ENCODE measurements at places on chromosomes 2 and 18.

DNA sequence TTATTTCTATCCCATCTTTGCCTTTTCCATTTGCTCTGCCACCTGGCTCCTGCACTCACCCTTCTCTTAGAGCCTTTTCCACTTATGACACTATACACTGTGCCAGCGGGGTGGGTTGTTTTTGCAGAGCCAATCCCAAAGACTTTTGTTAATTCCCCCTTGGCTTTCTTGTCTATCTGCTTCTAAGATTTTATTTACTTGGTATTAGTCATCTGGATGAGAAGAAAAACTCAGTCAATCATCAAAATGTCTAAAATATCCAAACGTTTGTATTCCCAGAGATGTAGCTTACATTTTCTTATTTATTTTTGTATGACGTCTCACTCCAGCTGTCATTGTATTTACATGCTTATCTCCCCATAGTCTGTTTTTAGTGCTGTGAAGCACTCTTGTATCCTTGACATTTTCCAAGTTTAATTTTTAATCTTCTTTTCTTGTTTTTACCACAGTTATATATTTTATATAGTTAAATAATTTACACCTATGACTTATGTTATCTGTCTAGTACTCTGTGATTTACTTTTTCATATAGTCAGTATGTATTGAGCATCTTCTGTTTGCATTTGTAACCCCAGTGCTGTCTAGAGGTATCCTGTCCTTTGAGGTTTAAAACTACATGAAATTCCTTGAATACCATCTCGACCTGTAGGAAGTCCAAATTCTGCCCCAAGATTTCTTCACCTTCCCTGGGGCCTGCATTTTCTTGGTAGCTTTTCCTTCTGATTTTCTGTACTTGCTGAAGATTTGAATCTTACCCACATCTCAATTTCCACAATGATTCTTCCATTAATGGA lies 55.1 kb downstream of the COL4A3 start:
- DNase-seq: no peak

- peak; percentile 62 for DNase-seq
These were observed 60.0 kb downstream of the DOCK10 start for GRCh38 chr2:224982226-224982625.

DNA sequence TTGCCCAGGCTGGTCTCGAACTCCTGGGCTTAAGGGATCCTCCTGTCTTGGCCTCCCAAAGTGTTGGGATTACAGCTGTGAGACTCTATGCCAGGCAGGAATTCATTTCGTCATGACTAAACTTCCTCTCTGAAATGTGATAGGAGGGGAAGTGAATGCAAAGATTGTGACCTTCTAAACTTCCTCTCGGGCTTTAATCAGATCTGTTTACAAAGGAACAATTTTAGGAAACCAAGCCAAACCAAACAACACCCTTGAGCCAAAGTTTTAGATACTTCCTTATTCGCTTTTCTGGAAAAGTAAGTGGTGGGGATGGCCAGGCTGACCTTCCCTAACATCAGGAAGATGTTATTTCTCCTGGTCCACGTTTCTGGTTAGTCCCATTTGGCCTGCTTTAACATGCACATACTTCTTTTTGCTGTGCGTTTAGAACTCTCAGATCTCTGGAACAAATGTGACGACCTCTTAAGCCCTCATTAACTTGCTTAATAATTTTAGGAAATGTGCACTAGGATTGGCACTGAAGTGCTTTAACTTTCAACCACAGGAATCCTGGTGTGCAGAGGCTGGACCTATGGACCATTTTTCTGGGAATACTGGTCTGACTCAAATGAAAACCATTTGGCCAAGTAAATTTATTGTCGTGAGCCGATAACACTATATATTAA lies 33.2 kb upstream of the YES1 start:
- DNase-seq: no peak

DNA sequence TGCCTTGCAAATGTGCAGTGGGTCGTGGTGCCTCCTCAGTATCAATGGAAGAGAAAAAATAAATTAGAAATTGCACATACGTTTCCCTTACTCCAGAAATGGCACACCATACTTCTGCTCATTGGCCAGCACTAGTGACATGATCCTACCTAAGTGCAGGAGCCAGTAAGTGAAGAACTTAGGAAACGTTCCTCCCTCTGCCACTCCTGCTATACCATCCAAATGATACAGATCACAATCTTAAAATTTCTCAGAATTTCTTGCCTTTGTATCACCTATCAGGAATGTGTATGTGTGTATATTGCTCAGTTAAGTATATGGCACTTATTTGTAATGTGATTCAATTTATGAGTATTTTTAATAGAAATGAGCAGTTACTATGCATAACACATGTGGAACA lies 237.0 kb upstream of the UBE2E3 start:
- no peak for DNase-seq

DNA sequence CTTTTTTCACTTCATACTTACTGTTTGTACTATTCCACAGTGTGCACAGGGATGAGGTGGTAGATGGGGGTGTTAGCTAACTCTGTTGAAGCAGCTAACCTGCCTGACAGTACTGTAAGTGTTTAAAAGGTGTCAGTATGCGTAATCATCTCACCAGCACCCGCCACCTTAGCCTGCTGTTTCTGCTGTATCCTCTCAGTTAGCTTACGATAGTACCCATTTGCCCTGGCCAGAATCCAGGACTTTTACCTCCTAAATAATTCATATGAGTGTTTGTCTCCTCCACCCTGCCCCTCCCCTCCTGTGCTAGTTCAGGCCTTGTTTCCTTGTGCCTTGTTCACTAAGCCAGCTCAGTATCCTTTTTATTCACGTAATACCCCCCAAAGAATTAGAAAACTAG lies 34.2 kb downstream of the TRAPPC12 start:
- no peak for DNase-seq

GRCh38 chr2:120870467-120870788 lies 134.8 kb downstream of the GLI2 start:
- no peak for DNase-seq

DNA sequence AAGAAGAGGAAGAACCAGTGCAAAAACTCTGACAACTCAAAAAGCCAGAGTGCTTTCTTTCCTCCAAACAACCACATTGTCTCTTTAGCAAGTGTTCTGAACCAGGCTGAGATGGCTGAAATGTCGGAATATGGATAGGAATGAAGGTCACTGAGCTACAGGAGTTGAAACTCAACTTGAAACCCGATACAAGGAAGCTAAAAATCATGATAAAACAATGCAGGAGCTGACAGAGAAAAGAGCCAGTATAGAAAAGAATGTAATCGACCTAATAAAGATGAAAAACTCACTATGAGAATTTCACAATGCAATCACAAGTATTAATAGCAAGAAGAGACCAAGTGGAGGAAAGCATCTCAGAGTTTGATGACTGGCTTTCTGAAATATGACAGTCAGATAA lies 15.0 kb upstream of the EIF2AK3 start:
- DNase-seq: no peak

DNA sequence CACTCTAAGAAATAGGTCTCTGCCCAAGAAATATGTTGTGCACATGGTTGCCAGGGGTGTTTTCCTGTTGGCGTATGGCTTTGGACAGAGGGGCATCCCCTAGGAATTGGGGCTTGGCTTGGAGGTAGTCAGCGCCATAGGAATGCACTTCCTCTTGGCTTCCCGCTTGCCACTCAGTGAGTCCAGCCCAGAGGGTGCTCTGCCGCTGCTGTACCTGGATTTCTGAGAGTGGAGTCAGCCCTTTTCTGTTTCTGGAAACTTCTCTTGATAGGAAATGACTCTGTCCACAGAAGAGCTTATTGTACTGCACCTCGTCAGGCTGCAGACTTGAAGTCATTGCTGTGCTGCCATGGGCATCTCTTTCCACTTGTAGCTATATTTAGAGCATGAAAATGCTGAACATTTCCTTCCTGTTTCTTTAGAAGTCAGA lies 116.7 kb upstream of the MGAT5 start:
- peak; percentile 63 for DNase-seq

DNA sequence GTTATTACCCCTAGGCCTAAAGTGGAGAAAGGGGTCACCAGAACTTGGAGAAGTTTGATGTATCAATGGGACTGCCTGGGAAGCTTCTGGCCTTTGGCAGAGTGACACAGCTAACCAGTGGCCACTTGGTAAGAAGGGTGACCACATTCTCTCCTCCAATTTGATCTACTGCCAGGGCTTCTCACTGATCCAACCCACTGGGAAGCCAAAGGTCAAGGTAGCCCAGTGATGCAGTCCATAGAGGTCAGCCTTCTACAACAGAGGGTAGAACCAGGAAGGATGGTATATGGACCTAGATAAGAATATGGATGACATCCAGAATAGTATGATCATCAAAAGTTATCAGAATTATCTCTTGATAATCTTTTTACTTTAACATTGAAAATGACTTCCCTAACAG lies 493.6 kb downstream of the NYAP2 start:
- no peak for DNase-seq

- DNase-seq: no peak
These were observed 134.0 kb downstream of the FTCDNL1 start for GRCh38 chr2:199716807-199717586.

GRCh38 chr18:79914614-79915160 lies 36.8 kb downstream of the SLC66A2 start:
- DNase-seq: no peak

Data from left hindlimb (tissue), 1 donor.